T-helper 17 cell (primary cell): ENCODE measurements at places on chromosomes 1 and 21. TPM values are rescaled to one million over a fixed set of nuclear protein-coding genes. Genes with fewer than 3 reads are reported as not detected.
A peak's percentile ranks its signal among the peaks of the same experiment; 100 is the strongest.

GRCh38 chr1:206657751-206658150 is 22.4 kb downstream of the DYRK3 start:
- H3K27me3 ChIP-seq: peaks cover 42% of the 10 kb centered on the region
- no peak for DNase-seq
- H3K4me1 ChIP-seq: peaks cover 6% of the 10 kb centered on the region

GRCh38 chr1:198143797-198144196 is 13.0 kb upstream of the NEK7 start:
- no peaks in the 10 kb centered on the region for H3K27me3 ChIP-seq
- no peak for DNase-seq
- no peak overlapping the region for H3K27ac ChIP-seq
- no peak overlapping the region for H3K4me3 ChIP-seq
- peaks cover 3% of the 10 kb centered on the region for H3K4me1 ChIP-seq
- no peaks in the 10 kb centered on the region for H3K36me3 ChIP-seq

TSPAN1 gene
- not detected for total RNA-seq

DNA sequence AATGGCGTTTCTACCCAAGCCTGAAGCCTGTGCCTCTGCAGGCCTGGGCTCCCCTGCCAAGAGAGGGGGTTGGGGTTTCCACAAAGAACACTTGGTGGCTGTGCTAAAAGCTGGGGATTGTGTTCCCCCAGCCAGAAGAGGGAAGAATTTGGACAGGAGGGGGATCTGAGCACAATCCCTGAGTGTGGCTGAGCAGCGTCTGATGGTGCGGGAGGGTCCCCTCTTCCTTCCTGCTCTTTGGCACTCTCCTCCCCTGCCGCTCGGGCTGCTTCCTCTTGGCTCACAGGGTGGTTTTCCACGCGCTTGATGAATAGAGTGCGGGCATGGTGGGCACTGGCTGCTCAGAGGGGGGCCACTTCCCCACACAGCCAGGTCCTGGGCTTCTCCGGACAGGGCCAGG is 3.7 kb downstream of the GPR37L1 start:
- peaks cover 31% of the 10 kb centered on the region for H3K27me3 ChIP-seq
- no peak overlapping the region for H3K27ac ChIP-seq
- H3K36me3 ChIP-seq: peaks cover 4% of the 10 kb centered on the region
- H3K4me1 ChIP-seq: peaks cover 18% of the 10 kb centered on the region

DNA sequence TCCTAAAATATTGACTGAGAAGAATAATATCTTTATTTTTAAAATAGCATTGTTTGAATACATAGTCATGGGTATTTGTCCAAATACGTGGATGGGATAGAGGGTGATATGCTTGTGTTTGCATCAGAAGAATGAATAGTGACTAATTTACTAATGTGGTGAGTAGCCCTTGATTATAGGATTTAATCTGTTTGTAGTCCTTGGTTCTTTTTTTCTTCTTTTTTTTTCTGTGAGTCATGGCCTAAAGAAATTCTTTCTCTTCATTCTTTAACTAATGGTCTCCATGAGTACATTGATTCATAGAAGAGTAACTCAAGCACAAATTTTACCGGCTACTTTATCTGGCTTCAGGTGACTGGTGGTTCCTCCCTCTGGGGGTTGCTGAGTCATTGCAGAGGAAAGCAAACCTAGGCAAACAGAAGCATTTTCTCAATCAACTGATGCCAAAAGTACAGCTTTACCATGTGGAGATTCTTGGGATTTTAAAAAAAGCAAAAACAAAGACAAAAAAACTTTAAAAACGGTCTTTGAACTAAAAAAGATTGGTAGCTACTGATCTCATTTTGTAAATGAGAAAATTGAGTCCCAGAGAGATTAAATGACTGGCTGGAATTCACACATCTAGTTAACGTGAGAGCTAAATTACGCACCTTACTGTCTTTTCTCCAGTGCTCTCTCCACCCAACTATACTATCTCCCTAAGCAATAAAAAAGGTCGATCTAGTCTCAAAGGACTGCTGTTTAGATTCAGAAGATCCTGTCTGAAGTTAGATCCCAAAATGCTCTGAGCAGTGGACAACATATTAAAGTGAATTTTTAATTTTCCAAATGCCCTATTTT is 40.5 kb downstream of the AK5 start:
- no peaks in the 10 kb centered on the region for H3K36me3 ChIP-seq
- no peaks in the 10 kb centered on the region for H3K27me3 ChIP-seq
- no peak overlapping the region for H3K4me3 ChIP-seq
- H3K27ac ChIP-seq: no peak overlapping the region
- DNase-seq: no peak

- H3K4me3 ChIP-seq: no peak overlapping the region
- no peak for DNase-seq
- H3K27me3 ChIP-seq: no peaks in the 10 kb centered on the region
- no peak overlapping the region for H3K27ac ChIP-seq
- H3K36me3 ChIP-seq: no peaks in the 10 kb centered on the region
- no peaks in the 10 kb centered on the region for H3K4me1 ChIP-seq
Measured at GRCh38 chr1:105260001-105260400, 1510.3 kb downstream of the AMY1C start.

WDR64 gene
- total RNA-seq: 0.37 TPM

- no peaks in the 10 kb centered on the region for H3K27me3 ChIP-seq
- H3K27ac ChIP-seq: no peak overlapping the region
- H3K4me3 ChIP-seq: no peak overlapping the region
- H3K36me3 ChIP-seq: no peaks in the 10 kb centered on the region
Measured at GRCh38 chr1:91579658-91580228, 79.1 kb downstream of the CDC7 start.

GRCh38 chr1:240621249-240621648 is 9.3 kb upstream of the GREM2 start:
- no peaks in the 10 kb centered on the region for H3K36me3 ChIP-seq
- H3K27me3 ChIP-seq: no peaks in the 10 kb centered on the region
- H3K27ac ChIP-seq: peak overlapping the region; percentile 32

DNA sequence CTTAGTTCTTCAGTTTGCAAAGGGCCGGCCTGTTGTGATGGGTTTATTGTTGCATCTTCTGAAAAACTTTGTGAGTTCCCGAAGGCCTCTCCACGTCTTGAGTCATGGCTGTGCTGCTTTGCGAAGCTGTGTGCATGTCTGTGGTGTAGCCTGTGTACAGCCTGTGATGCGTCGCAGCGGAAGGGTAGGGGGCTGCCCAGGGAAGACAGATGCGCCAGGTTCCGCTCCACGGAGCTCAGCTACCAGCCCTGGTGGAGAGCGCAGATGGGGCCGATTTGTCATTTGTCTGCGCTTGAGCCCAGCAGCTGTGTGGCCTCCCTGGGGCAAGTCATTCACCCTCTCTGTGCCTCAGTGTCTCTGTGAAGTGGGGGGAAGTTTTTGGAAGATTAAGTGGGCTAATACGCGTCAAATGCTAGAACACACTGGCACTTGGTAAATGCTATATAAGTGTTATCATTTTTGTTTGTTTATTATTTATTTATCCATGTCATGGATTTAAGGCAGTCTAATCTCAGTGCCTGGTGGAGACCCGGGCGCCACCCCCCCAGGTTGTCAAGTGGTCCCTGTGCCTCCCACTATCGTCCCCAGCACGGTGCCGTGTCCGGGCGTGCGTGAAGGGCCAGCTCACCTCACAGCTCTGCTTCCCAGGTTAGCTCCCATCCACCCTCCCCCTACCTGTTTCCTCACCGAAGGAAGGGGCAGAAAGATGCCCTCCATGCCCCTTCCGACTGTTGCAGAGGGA is 8.4 kb downstream of the PDE9A start:
- no peaks in the 10 kb centered on the region for H3K27me3 ChIP-seq
- no peak overlapping the region for H3K4me3 ChIP-seq
- DNase-seq: no peak
- no peaks in the 10 kb centered on the region for H3K36me3 ChIP-seq
- peaks cover 11% of the 10 kb centered on the region for H3K4me1 ChIP-seq
- H3K27ac ChIP-seq: no peak overlapping the region

DNA sequence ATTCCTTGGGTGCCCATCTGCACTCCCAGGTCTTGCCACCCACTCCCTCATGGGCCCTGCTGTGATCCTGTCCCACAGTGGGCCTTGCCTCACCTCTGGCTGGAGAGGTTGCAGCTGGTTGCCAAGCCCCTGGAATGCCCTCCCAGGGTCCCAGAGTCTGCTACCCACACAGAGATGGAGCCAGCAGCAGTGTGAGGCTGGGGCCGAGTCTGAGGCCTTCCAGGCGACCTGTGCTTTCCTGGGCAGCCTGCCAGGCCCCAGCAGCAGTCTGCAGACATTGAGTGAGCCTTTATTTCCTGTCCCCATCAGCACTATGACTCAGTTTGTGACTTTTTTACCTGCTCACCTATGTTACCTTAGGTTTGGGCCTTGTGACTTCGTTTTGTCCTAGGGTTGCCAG is 25.0 kb upstream of the TSPAN2 start:
- peaks cover 3% of the 10 kb centered on the region for H3K4me1 ChIP-seq
- DNase-seq: no peak
- H3K4me3 ChIP-seq: no peak overlapping the region
- peak overlapping the region; percentile 57 for H3K27ac ChIP-seq

DNA sequence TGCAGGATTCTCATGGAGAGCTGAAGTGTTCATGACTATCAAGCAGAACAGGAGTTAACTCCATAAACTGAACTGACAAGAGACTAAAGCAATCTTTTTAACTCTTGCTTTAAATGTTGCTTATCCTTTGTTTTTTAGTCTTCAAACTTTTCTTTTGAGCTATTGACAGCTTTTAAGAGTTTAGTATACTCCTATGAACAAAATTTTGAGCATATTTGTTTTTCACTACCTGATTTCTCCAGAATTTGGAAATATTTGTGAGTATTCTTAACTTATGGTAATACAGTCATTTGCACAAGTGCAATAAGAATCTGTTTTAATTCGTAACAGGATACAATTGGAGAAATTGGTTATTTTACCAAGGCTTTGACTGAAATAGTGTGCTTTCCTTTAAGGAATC is 7.2 kb downstream of the DNAI4 start:
- no peak overlapping the region for H3K4me3 ChIP-seq
- H3K27ac ChIP-seq: no peak overlapping the region
- H3K36me3 ChIP-seq: peaks cover 5% of the 10 kb centered on the region
- DNase-seq: no peak

TEX38 gene
- total RNA-seq: not detected

GRCh38 chr1:46315669-46316403 is 12.3 kb downstream of the UQCRH start:
- H3K36me3 ChIP-seq: peaks cover 6% of the 10 kb centered on the region
- no peaks in the 10 kb centered on the region for H3K4me1 ChIP-seq
- H3K27ac ChIP-seq: no peak overlapping the region
- H3K27me3 ChIP-seq: no peaks in the 10 kb centered on the region
- DNase-seq: no peak

- H3K4me1 ChIP-seq: no peaks in the 10 kb centered on the region
- H3K36me3 ChIP-seq: no peaks in the 10 kb centered on the region
- no peak overlapping the region for H3K27ac ChIP-seq
Measured at GRCh38 chr1:89975540-89976125, 19.3 kb upstream of the ZNF326 start.

GJA5 gene
- not detected for total RNA-seq

- peak overlapping the region; percentile 59 for H3K27ac ChIP-seq
- H3K27me3 ChIP-seq: peaks cover 5% of the 10 kb centered on the region
- H3K4me1 ChIP-seq: peaks cover 4% of the 10 kb centered on the region
- H3K4me3 ChIP-seq: no peak overlapping the region
Measured at GRCh38 chr1:229092377-229093237, 178.3 kb upstream of the RAB4A start.

DNA sequence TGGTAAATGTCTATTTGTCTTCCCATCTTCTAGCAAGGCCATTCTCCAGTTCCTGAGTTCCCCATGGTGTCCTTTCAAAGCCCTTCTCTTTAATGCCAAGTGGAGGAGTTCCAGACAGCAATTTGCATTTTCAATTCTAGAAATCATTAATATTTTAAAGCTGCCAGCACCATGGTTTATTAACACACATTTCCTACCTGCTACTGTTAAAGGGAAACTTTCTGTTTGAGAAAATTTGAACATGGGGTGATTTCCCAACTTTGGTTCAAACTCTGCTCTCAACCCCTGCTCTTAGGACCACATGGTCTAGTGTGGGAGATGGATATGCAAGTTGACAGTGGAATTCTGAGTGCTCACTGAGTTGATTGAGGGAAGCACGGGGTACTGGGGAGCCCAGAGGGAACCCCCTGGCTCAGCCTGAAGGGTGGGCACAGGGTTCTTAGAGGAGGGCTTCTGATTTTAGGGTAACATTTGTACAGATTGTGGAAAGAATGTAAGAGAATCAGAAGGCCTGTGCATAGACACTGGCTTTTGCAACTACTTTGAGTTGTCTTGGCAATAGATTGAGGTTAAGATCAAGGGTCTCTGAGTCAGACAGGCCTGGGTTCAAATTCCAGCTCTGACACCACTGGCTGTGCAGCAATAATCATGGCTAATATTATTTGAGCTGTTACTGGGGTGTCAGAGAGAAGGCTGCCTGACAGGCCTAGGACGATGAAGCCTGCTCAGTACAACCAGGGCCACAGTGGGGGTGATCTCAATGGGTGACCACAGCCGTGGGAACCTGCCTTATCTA is 97.8 kb downstream of the BEND5 start:
- no peak overlapping the region for H3K4me3 ChIP-seq
- H3K27ac ChIP-seq: no peak overlapping the region
- peaks cover 39% of the 10 kb centered on the region for H3K27me3 ChIP-seq

DNA sequence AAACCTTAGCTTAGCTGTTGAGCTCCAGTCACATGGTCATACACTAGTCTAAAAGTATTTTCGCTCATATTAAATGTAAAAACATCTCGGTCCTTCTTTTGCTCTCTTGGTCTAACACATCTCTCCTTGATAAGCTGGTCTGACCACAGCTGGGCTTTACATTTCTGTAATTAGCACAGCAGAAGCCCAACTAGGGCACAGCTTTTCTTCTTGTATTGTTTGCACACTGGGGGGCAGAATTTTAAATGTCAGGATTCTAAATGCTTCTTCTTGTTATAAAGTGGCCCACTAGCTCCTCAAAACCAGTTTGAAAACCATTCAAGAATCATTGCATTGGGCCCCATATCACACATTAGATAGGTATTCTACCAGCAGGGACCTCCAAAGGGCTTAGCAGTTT is 289.1 kb upstream of the PKN2 start:
- no peaks in the 10 kb centered on the region for H3K36me3 ChIP-seq
- H3K4me1 ChIP-seq: no peaks in the 10 kb centered on the region
- DNase-seq: no peak
- H3K27me3 ChIP-seq: no peaks in the 10 kb centered on the region
- H3K27ac ChIP-seq: no peak overlapping the region
- H3K4me3 ChIP-seq: no peak overlapping the region

DNA sequence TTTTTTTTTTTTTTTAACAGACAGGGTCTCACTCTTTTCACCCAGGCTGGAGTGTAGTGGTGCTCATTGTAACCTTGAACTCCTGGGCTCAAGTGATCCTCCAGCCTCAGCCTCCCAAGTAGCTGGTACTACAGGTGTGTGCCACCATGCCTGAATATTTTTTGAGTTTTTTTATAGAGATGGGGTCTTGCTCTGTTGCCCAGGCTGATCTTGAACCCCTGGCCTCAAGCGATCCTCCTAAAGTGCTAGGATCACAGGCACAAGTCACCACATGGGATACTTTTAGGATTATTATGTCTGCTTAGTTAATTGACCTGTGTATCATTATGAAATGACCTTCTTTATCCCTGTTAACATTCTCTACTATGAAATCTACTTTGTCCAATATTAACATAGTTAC is 38.0 kb downstream of the RASSF5 start:
- peaks cover 2% of the 10 kb centered on the region for H3K36me3 ChIP-seq
- peak overlapping the region; percentile 37 for H3K27ac ChIP-seq
- H3K4me3 ChIP-seq: no peak overlapping the region
- DNase-seq: no peak
- H3K27me3 ChIP-seq: no peaks in the 10 kb centered on the region

GRCh38 chr21:35405981-35406380 is 356.9 kb upstream of the RUNX1 start:
- no peak overlapping the region for H3K4me3 ChIP-seq
- DNase-seq: no peak
- peaks cover 2% of the 10 kb centered on the region for H3K4me1 ChIP-seq
- no peaks in the 10 kb centered on the region for H3K36me3 ChIP-seq
- no peak overlapping the region for H3K27ac ChIP-seq

HJV gene
- total RNA-seq: not detected
